ENCODE measurements at places on chromosomes 6 and 20. TPM values are rescaled to one million over a fixed set of nuclear protein-coding genes. Genes with fewer than 3 reads are reported as not detected.

DNA sequence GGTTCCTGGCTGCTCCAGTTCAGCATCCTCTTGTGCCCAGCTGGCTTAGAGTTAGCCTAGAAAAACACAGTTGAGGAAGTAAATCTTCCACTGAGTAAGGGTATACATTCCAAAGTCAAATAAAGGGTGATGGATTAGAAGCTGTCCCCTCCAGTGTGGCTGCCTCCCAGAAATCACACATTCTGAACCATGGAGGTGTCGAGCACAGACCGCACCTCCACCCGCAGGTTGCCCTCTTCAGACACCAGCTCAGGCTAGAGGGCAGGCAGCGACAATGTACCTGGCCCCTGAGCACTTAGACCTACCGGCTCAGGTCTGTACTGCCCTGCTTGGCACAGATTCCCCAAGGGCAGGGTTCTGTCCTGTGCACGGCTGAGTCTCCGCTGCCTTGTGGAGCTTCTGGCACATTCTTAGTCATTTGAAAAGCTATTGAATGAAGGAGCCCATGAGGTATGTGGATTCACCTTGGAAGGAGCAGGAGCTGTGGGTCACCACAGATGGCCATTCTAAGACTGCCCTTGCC, 118.1 kb downstream of the FAM120B start:
- DNase-seq: no peak

GRCh38 chr6:146948790-146949342, 255.4 kb upstream of the STXBP5 start:
- no peak for DNase-seq

DNA sequence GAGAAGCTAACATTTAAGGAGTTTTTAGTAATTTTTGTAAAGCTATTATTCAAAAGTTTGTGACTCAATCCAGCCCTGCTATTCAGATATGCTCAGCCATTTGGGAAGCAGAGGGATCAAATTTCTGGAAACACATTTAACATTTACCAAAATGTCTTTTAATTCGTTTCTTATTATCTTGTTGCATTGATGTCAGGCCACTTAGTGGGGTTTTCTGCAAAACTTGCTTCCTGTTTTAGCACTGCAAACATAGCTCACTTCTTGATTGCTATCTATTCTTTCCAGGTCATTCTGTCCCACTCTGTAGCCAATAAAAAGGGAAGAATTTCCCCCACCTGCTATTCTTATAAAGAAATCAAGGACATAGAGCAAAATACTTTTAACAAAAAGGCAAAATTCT, 176.9 kb upstream of the SUPT3H start:
- DNase-seq: no peak

- peak; percentile 75 for DNase-seq
Measured at GRCh38 chr20:45044084-45044573, 56.8 kb downstream of the KCNS1 start.

DNA sequence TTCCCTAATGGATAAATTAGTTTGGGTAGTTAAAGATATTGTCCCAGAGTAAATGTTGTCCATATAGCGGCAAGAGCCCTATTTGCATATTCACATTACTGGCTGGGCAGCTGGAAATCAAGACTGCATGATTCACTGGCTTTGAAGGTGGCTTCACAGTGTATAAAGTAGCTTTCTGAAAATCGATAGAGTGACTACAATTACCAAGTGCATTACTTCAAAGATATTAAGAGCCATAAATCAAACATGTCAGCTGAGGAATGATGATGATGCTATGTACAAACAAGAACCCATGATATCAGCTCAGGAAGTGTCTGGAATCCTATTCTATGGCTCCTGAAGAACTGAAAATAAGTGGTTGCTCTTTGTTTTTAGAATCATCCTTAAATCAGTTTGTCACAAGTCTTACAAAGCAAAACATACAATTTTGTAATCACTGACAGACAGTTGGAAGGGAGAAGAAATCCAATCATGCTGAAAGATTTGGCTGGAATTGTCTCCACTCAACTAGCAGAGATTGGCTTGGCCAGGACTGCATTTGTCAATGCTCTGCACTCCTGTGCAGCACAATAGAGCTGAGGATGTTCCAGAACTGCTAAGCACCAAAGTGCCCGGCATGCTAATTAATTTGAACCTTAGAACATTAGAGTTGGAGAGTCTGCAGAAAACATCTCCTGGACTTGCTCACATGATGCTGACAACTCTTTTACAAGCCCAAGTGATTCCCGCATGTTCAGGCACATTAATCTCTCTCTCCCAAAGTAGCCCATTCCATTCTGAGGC, 77.9 kb upstream of the B3GAT2 start:
- DNase-seq: no peak

DNA sequence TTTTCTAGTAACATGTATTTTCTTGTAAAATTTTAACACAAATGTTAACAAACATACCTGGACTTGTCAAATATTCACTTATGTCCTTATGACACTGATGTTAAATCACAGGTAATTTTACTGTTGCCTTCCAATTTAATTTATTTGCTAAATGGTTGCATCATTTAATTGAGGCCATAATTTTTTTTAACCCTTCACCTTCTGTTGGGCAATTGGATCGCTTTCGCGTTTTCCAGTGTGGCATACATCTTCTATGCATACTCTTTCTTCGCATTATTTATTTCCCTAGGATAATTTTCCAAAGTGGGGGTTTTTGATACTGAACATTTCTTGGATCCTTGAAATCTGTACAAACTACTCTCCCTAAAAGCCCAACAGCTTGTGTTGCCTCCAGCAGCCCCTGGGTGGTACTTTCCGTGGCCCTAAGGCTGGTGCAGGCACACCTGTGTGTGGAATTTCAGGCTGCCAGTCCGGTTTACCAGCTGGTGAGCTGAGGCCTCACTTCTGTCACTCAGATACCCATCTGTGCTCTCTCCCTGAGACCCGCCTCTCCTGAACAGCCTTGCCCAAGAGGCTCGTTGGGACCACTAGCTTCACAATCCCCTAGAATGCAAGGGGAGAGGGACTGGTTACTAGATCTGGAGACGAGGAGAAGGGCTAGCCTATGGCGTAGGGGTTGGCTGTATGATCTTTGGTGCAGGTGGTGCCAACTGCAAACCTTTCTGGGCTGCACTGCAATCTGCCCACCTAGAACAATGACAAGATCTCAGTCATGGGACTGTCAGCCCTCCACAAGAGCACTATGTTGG, 11.2 kb upstream of the C20orf144 start:
- DNase-seq: no peak

DNA sequence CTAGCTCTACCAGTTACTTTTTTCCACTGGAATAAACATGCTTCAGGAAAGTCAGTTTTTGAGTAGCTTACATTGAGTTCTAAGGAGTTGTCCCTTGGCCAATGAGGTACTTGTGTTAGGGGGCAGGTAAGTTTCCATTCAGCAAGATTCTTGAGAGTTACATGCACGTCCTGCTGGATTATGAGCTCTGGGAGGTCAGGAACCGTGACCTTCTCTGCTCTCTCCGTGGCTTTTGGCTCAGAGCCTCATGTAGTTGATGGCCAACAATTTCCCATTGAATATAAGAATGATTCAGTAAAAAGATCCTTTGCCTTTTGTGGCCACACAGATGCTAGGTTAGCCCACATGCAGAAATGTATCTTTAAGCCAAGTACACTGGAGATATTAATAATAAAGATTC, 181.8 kb upstream of the RALGAPA2 start:
- no peak for DNase-seq

The NRSN1 gene
- total RNA-seq: not detected

The WFDC2 gene
- total RNA-seq: not detected

The OARD1 gene
- 22.6 TPM for total RNA-seq

The EYA4 gene
- 26.0 TPM for total RNA-seq

Measured in NCI-H460 (cell line).